Panc1 (cell line): ENCODE measurements at places on chromosomes 6 and 20. TPM values are rescaled to one million over a fixed set of nuclear protein-coding genes. Genes with fewer than 3 reads are reported as not detected.

DNA sequence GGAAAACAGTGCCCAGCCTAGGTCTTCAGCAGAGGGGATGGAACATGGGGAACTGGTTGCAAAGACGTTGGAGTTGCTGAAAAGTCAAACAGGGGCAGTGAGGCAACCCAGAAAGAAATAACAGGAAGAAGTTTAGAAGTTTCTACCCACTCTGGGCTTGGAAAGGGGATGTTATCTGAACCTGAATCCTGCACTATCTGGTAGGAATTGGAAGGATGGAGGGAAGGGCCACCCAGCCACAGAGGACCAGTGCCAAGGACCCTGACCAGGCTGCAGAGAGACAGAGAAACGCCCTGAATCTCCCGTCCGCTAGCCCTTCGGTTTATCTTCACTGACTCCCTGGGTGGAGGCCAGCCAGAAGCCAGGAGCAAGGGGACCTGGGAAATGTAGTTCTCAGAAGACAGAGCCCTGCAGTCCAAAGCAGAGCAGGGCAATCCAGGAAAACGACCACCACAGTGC, 217.3 kb upstream of the RREB1 start:
- DNase-seq, result no peak

GRCh38 chr6:113381959-113382358, 475.2 kb upstream of the MARCKS start:
- DNase-seq, result no peak

DNA sequence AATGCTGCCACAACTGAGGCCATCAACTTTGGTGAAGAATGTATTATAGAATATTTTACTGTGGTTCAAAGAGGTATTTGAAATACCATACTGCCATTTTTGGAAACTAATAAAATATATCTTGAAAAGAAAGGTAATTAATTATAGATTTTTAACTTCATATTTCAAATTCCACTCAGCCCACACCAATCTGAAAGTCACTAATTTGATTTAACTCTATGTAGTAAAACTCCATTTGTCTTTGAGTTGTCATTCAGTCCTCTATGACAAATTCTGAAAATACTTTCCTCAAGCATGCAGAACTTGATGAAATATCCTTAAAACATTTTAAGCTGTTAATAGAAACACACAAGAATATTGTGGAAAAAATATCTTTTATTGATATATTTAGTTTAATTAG, 1196.7 kb upstream of the CITED2 start:
- DNase-seq, result no peak

The KCNB1 gene
- total RNA-seq, result 11.1 TPM

GRCh38 chr20:13430346-13431002, 208.3 kb downstream of the TASP1 start:
- no peak for DNase-seq

DNA sequence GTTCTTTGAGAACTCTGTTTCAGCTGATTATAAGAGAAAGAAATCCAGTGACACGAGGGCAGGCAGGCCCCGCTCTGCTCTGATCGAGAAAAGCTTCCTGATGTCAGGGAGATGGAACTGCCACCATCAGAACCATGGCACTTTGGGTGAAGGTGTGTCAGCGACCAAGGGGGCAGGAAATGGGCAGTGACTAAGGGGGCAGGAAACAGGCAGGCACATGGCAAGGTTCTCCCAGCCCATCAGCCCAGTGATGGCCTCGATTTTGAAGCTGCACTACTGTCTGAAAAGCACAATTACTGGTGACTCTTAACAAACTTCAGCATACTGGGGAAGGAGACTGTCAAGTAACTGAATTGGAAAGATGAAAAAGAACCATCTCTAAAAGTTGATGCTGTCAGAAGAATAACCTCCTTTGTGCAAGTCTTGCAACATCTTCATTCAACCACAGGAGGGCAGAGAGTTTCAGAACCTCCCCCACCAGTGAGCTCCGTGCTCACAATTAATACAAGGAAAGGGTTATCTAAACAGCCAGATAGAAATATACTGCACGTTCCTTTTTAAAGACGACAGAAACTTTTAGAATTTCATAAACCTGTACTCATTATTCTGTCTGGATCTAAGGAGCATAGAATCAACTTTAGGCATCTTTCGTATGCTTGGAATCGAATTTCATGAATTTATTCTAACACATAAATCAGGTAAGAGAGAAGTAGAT, 39.1 kb downstream of the TMX4 start:
- DNase-seq, result peak; percentile 17

The CALHM6 gene
- not detected for total RNA-seq

- DNase-seq, result no peak
These were observed 197.7 kb downstream of the QKI start for GRCh38 chr6:163612200-163612599.

The COL21A1 gene
- 3.3 TPM for total RNA-seq

GRCh38 chr6:14903176-14904038, 342.5 kb upstream of the JARID2 start:
- DNase-seq, result no peak

GRCh38 chr6:93393554-93394074, 25.7 kb downstream of the EPHA7 start:
- no peak for DNase-seq

DNA sequence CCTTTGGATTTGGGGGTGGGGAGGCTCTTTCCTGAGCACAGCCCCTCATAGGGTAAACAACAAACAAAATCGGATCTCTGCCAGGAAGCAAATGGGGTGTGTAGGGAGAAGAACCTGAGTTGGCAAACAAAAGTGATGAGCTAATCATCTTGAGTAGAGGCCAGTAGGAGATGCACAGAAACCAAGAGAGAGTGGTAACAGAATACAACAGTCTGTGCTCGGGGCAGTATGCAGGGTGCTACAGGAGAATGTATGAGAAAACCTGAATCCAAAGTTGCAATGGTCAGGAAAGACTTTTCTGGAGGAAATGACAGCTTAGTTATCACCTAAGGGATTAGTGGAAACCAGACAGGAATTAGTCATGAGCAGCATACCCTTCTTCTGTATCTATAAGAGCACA, 177.8 kb downstream of the CDKAL1 start:
- DNase-seq, result no peak

DNA sequence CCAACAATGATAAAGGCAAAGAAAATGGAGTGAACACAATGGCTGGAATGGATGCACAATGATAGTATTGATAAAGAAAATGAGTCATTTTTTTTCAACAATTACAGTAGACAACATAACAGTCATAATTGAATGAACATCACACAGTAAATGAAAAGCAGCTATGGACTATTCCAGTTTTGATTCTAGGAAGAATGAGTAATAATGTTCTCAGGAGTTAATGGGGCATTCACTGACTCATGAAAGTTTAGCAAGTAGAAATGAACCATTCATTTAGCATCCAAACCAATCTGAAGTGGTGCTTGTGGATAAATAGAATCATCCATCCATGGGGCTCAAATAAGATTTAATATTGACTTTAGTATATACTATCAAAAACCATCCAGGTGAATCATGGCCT, 1029.5 kb upstream of the GJE1 start:
- DNase-seq, result no peak

- DNase-seq, result peak; percentile 72
These were observed 1211.1 kb upstream of the GJE1 start for GRCh38 chr6:140921366-140922226.

- DNase-seq, result peak; percentile 22
These were observed 69.9 kb downstream of the HACE1 start for GRCh38 chr6:104789770-104790190.

The ARMC12 gene
- total RNA-seq, result 1.4 TPM

GRCh38 chr6:23633996-23634395, 492.0 kb upstream of the NRSN1 start:
- DNase-seq, result no peak

The ADGRF5 gene
- 0.18 TPM for total RNA-seq

DNA sequence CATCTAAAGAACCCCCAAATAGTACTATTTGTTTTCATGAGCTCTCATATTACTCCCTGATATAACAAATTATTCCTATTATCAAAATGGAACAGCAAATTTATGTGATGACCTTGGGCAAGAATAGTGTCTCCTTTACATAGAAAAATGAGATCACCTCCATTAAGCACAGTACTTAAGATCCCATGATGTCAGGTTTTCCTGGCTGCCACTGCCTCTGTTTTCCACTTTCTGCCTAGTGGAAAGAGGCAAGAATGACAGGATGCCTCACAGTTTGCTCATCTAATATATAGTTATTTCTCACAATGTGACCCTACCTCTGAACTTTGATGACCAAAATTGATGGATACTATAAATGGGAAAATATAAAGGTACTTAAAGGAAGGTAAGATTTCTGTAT, 260.1 kb upstream of the SGK1 start:
- no peak for DNase-seq

The CCN6 gene
- total RNA-seq, result 3.0 TPM

DNA sequence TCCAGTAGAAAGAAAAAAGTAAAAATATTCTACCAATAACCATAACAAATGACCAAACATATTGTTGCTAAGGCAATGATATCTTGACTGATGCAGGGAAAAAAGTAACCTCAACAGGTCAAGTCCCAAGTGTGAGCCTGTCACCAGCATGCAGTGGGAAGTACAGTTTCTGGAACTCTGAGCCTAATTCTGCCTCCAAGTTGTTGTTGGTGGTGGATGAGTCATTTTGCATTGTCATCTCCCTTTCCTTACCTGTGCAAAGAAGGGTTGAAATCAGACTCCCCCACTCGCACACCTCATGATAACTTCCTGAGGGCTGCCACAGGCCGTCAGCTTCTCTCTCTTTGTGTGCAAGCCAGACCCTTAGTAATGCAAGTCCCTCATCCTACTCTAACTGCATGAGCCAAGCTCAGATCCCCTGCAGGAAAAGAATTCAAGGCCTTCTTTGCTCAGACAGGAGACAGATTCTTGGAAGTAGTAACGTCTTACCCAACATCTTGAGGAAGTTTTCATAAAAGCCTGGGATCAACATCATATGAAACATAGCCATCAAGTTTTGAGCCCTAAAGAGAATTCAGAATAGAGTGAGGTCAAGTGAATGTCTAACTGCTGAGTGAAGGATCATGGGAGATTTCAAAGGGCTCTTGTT, 207.6 kb upstream of the FOXA2 start:
- no peak for DNase-seq

The GJA10 gene
- total RNA-seq, result not detected

The TMEM200A gene
- total RNA-seq, result 0.10 TPM

DNA sequence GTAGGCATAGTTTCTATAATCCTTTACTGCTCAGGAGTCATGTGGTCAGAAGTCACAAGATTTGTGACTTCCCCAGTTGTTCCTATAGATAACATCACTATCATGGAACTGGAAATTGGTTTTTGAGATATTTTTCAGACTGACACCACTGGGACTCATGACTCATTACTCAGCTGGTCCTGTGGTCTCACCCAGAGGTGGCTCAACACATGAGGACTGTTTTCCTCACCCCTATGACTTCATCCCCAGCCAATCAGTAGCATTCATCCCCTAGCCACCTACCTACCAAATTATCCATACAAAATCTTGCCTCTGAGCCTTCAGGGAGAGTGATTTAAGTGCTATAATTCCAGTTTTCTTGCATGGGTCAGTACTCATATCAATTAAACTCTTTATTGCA, 1217.7 kb downstream of the EPHA7 start:
- no peak for DNase-seq

- no peak for DNase-seq
These were observed 15.1 kb downstream of the ELOVL2 start for GRCh38 chr6:11028959-11029358.

- DNase-seq, result no peak
These were observed 3.3 kb downstream of the NPBWR2 start for GRCh38 chr20:64103871-64104666.

GRCh38 chr6:82953871-82954270, 111.8 kb downstream of the UBE3D start:
- no peak for DNase-seq

The CENPW gene
- total RNA-seq, result 62.1 TPM

DNA sequence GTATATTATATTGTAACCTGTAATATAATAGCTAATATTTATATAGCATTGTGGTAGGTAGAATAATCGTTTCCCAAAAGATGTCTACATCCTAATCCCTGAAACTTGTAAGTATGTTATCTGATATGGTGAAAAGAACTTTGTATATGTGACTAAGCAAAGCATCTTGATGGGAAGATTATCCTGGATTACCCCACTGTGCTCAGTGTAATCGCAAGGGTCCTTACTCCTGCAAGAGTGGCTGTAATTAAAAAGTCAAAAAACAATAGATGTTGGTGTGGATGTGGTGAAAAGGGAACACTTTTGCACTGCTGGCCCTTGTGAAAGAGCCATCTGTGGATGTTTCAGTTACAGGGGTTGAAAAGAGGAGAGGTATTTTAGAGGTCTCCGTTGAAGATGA, 95.2 kb downstream of the EDN1 start:
- no peak for DNase-seq

DNA sequence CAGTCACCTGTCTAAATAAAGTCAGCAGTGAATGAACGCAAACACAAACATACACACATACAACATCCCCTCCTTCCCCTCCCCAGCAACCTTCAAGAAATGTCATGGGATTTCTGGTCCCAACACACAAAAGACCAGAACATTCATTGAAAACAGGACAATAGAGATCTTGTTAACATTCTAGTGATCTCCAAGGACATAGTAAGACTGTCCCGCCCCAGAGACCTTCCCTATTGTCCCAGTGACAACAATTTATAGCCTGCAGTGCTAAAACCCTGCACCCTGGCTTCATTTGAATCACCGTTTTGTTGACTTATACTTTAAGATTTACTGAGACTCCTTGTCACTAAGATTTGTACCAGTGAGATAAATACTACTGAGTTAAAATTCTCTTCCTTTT, 143.9 kb upstream of the NOX3 start:
- DNase-seq, result no peak

- no peak for DNase-seq
These were observed 186.7 kb downstream of the GJA10 start for GRCh38 chr6:90080876-90081481.

The TBXT gene
- total RNA-seq, result not detected

The MAN1A1 gene
- 3.2 TPM for total RNA-seq

The PEDS1 gene
- total RNA-seq, result 88.9 TPM
